ENCODE measurements at places on chromosomes 1 and 21.
A peak's percentile ranks its signal among the peaks of the same experiment; 100 is the strongest.

DNA sequence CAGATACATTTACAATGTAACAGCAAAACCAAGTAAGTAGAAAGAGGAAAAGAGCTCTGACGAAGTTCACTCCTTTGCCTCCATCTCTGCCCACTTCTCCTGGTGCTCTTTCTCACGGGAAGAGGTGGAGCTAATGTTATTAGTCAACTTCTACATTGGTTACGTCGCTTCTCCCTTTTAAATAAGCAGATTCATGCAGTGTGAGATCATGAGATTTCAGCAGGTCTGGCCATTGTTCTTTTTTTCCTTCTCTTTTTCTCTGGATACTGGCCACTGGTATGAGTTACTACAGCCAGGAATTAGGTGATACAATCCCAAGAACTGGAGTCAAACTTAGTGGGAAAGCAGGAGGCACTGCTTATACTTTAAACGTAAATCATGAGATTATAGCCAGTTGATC, 207.1 kb downstream of the AKT3 start:
- no peak for DNase-seq

DNA sequence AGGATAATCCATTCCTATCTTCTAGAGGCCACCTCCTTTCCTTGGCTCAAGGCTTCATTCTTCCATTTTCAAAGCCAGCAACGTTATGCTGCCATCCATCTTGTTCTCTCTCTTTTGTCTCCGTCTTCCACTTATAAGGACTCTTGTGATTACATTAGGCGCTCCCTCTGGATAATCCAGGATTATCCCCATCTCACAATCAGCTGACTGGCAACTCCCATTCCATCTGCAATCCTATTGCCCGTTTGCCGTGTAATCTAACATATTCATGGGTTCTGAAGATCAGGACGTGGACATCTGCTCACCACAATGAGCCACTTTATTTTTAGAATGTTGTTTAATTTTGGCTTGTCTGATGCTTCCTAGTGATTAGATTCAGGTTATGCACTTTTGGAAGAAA, 89.3 kb downstream of the EBNA1BP2 start:
- no peak for DNase-seq

DNA sequence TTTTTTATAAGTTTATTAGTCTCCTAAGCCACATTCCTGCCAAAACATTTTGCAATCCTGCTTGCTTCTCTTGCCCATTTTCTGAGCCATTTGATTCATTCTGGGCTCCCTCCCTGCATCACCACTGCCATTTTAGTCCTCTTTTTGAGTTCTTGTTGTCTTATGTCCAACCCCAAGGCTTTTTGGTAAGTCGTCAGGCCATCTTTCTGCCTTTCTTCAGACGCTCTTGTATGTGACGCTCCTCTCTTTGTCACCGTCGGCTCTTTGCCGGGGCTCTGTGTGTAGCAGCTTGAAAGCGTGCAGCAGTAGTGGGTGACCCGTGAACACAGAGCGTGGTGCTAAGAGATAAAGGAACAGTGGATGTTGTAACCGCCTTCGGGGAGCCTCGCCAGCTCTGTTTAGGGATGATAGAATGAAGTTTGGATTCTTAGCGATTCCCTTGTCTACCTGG, 14.6 kb downstream of the HUNK start:
- DNase-seq: no peak

GRCh38 chr1:23196627-23197328, 20.5 kb downstream of the HTR1D start:
- DNase-seq: no peak

DNA sequence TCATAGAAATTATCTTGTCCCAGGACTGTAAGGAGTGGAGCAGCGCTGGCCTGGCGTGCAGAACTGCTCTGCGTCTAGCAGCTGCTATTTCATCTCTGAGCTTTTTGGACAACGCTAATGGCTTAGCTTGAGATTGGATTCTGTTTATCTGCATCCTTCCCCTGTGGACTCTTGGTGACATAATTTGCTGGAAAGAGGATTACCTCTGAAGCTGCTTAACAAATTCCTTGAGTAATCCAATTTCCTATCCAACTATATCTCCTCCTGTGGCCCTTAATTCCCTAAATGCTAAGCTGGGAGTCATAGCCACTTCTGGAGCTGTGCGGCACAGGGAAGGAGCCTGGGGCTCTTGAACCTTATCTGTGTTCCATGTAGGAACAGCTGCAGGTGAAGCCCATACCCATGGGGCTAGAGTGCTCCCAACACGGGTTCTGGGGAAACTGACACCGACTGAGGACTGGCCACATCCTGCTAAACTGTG, 43.2 kb downstream of the IL6R start:
- no peak for DNase-seq

GRCh38 chr1:15578921-15579682, 5.7 kb downstream of the AGMAT start:
- no peak for DNase-seq

GRCh38 chr1:186442651-186443375, 18.1 kb downstream of the PDC start:
- no peak for DNase-seq

DNA sequence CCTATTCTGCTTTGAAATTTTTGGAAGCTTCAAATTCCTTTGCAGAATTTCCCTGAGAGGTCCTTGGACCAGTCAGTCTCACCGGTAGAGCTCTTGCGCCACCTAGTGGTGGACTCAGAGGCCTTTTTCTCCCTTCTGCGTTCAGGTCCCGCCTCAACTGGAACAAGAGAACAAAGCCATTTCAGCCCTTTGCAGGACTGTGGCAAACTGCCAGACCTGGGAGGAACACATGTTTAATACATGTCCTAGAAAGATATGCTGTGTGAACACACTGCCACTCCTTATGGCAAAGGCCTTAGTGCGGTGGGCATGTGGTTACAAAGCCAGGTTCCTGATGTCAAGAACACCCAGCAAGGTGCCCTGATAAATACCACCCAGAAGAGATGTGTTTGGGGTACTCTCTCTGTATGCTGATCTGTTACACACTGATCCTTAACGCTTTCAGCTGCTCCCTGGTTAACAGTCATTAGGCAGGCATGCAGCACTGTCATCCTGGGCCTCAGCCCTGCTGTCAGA, 82.2 kb upstream of the SSX2IP start:
- peak; percentile 77 for DNase-seq

DNA sequence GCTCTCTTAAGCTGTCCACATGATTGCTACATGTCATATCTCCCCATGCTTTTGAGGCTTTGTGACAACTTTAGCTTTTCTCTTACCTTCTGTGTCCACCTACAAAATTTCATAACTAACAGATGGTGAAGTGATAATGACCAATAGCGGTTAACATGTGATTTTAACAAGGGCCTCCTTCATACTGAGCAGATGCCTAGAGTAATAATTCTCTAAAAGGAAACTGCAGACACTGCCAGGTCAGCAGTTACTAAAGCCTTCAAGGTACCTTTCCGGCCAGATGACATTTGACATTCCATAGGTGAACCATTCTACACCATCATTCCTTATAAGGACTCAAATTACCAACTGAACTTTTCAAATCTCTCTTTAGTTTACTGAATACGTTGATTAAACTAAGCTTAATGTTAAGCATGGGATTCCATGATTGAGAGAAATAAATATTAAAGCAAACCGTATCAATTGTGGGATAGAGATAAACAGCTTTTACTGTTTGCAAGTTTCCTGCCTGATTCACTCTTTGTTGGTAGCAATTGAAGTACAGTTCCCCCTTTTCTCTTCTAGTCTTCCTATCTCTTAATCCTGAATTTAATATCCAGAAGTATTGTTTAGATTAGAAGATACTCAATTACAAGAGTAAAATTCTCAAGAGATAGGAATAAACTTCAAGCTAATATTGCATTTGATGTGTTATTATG, 205.1 kb downstream of the PLA2G4A start:
- DNase-seq: no peak

GRCh38 chr1:223177681-223178080, 34.6 kb upstream of the TLR5 start:
- no peak for DNase-seq

GRCh38 chr21:16535102-16535422, 805.3 kb downstream of the USP25 start:
- no peak for DNase-seq

DNA sequence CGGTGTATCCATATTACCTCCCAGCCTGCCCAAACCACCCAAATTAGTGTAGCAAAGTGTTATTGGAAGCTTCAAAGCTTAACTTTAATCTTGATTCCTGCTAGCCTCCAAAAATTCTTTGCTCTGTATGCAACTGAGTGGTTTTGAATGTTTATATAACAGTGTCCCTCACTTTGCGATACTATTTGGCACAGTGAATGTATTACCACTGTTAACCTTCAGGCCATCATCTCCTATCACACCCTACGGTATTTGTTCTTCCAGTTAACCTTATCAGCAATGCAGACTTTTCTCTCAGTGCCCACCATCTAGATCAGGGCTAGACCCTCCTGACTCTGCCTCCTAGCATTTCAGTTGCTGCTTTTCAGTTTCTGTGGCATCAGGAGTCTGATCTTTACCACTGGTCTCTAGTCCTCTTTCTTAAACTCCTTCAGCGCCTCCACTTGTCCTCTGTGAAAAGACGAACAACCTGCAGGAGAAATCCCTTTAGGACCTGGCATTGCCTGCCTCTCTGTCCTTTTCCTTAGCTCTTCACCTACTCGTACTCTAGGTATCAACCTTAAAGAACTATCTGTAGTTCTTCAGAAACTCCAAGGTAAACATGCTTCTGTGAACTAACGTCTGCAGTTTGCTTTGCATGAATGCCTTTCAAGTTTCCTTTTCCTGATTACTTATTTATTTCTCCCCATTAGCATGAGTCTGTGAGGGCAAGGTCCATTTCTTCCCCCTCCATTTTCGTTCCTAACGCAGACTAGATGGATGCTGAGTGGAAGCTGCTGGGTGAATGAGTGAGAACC, 71.7 kb downstream of the SNX7 start:
- no peak for DNase-seq

- DNase-seq: peak; percentile 69
Observed at GRCh38 chr1:24502065-24502708, 449 bp upstream of the RCAN3 start.

GRCh38 chr1:226422478-226422877, 14.6 kb upstream of the PARP1 start:
- DNase-seq: no peak

DNA sequence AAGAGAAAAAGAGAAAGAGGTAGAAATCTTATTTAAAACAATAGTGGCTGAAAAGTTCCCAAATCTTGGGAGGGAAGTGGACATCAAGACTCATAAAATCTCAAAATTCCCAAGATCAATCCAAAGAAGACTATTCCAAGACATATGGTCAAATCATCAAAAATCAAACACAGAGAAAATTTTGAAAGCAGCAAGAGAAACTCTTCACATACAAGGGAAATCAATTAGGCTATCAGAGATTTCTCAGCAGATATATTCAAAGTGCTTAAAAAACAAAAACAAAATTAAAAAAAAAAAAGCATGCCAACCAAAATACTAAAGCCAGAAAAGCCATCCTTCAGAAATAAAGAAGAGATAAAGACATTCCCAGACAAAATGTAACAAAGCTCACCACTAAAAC, 52.6 kb upstream of the RALGPS2 start:
- DNase-seq: no peak

- DNase-seq: no peak
Observed at GRCh38 chr1:75203415-75204277, 69.5 kb downstream of the LHX8 start.

DNA sequence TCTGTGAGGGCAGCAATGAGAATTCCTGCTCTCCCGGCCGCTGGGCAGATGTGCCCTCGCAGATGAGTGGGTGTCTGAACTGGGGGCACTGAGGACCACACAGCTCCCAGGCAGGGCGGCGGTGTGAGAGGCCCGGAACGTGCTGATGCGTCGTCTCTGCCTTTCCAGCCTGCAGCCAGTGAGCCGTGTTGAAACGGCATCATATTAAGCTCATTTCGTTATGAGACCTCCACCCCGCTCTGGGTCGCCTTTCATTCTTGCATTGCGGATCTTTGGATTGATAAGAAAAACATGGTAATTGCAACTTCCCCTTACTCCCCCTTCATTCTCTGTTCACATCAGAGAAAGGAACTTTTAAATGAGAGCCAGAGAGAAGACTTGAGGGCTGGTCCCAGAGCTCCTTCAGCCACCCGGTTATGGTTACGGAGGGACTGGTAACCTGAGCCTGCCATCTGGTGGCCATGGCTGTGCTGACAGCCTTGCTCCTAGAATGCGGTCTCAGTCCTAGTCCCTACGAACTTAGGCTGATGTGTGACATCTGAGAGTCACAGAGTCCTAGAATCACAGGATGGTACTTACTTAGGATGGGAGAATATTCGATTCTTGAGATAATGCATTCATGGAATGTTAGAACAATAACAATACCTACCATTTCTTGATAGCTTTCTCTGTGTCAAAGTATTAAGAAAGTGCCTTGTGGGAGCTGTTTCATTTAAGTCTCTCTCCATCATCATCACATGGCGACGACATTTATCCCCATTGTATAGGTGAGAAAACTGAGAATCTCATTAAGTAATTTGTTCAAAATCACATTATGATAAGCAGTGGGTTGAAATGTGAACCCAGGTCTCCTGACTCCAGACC, 271.0 kb downstream of the TRABD2B start:
- peak; percentile 62 for DNase-seq

DNA sequence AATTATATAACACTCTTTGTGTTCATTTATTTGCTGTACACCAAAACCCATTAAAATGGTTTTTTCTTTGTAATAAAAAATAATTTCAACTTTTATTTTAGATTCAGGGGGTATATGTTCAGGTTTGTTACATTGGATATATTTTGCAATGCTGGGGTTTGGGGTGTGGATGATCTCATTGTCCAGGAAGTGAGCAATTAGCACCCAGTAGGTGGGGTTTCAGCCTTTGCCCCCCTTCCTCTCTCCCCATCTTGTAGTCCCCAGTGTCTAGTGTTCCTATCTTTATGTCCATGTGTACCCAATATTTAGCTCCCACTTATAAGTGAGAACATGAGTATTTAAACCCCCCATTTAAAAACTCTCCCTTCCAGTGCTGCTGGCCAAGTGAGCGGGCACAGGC, 184.6 kb downstream of the RHOU start:
- no peak for DNase-seq

GRCh38 chr1:184743062-184743756, 11.4 kb downstream of the EDEM3 start:
- no peak for DNase-seq

DNA sequence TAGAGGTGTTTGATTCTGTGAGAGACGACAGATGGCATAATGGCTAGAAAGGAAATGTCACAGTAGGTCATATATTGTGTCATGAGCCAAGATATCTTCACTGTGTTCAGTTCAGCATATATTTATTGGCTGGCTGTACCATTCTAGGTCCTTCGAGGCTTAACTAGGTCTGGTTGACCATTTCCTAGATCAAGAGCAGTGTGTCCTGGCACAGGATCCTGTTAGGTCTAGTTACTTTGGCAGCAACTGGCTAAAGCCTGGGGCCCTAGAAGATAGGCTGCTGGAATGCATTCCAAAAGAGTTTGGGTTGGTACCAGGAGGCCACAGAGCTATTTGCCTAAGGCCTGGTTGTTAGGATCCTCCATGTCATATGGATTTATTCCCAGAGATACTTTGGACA, 20.9 kb downstream of the ZBTB40 start:
- DNase-seq: no peak
